Fibroblast of mammary gland (primary cell): ENCODE measurements at places on chromosomes 12 and 14.

- DNase-seq, result no peak
Measured at GRCh38 chr14:56887216-56887615, 76.9 kb upstream of the OTX2 start.

- DNase-seq, result no peak
Measured at GRCh38 chr12:13947276-13947946, 34.0 kb downstream of the GRIN2B start.

GRCh38 chr12:76820888-76821482 lies 57.1 kb downstream of the ZDHHC17 start:
- DNase-seq, result peak; percentile 40

DNA sequence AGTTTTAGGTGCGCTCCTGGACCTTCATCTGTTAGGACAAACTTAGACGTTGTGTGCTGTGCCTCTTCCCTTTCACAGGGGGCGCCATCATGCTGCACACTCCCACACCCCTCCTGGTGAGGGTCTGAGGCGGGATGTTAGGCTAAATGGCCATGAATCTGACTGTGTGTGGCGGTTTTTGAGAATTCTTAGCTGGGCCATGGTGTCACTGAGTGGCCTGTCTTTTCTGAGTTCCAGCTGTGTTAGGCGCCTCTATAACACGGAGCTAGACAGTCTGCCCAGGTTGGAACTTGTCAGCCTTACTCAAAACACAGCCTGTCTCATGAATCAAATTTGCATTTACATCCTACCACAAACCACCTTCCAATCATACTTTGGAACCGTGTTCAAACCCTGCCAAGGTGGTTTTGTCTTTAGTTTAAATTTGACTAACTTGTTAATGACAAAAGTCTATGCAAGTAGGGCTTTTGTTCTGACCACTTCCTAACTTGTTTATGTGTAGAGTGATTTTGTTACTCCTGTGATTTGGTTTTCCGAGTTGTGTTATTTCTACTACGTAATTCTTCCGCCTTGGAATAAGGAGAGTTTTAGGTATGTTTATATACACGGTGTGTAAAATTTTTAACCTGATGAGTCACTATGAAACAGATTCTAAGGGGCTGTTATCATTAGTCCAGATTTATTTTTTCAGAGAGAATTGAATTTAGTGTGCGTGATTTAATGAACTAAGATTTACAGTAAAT lies 19.6 kb downstream of the ACVR1B start:
- peak; percentile 31 for DNase-seq

DNA sequence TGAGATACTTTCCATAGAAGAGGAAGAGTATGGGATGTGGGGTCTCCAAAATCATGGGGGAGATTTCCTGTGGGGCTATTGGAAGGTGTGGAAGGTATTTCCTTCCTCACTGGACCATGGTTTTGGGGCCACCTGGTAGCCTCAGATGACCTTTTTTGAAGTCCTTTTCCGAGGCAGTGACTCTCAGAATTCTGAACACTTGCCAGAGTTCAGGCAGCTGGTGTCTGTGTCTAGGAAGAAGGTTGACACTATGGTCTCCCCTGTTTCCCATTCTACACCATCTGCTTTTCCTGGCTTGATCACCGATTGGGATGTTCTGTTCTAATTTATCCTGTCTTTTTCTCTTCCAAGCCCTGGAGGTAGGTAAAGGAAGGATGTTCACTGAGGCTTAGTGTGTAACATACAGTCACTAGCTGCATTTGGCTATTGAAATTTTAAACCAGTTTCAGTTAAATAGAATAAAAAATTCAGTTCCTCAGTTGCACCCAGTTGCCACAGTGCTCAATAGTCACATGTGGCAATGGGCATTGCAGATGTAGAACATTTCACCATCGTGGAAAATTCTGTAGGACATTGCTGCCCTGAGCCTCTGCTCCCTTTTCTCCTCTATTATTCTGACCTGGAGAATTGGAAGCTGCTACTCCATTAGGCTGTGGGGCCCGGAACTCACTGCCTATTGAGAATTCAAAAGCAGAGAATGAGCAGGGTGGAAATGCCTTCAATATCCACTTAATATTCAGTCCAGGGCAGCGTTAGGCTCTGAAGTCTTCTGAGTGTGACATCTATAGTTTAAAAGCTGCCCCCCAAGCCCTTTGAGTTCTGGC lies 11.0 kb upstream of the PLEKHG3 start:
- no peak for DNase-seq

DNA sequence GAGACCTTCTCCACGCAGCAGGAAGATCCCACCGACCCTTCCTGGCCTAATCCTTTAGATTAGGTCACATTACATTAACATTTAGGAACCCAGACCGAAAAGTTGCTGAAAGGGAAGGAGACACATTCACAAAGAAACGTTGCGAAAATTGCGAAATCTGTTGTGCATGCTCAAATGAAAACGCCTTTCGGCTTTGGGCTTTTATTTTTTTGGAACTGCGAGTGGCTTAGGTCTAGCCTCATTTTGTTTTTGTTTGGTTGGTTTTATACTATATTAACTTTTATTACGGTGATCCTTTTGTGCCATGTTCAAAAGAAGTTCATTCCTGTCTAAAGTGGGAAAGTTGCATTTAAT lies 1.5 kb downstream of the MYF6 start:
- DNase-seq, result peak; percentile 7

GRCh38 chr14:85054178-85054577 lies 475.8 kb upstream of the FLRT2 start:
- DNase-seq, result no peak

DNA sequence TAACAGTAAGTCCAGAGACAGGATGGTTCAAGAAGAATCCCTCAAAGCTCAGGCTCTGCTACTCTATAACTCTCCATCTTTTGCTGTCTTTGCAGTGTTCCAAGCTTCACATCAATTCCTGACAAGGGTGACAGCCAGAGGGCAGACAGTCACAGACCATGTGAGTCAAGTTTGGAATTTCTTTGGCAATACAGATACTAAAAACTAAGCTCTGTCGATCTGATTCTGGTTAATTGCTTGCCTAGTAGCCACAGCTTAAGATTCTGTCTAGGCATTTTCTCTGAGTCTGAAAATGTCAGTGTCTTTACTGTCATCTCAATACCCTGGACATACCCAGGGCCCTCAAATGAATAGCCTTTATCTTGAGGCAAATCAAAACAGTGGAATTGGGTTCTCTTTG lies 153.7 kb downstream of the CEP128 start:
- DNase-seq, result no peak

DNA sequence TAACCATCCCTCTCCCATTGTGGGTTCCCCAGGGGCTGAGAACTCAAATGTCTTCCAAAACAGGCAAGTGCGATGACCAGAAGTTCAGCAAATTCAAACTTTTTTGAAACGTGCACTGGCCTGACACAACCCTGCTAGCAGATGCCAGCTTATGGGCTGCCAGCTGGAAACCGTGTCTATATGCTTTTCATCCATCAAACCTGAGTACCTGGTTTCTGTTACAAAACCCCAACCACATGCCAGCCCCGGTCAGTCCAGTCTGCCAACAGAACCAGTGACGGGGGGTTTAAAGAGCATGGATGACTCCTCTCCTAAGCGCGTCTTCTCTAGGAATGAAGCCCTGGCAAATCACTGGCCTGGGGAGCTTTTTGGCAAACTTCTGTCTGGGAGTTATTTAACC lies 189.7 kb downstream of the TTC7B start:
- DNase-seq, result no peak

GRCh38 chr12:128916425-128916824 lies 63.1 kb downstream of the GLT1D1 start:
- DNase-seq, result no peak

DNA sequence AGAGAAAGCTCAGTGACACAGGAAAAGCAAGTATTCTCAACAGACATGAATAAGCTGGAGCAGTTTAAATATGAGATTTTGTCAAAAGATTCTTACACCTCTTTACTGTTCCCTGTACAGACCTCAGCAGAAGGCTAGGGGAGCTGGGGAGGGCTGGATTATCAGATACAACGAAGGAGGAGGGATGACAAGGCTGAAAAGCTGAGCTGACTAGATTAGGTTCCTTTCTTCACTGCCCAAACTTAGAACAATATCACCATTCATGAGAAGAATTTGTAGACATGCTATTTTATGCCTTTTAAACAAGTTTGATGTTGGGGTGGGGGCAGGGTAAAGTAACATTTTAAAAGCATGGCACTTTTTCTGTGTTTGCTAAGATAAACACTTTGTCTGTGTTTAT lies 611.1 kb downstream of the AACS start:
- no peak for DNase-seq

- no peak for DNase-seq
Measured at GRCh38 chr12:123278101-123278627, 6.5 kb upstream of the CDK2AP1 start.

DNA sequence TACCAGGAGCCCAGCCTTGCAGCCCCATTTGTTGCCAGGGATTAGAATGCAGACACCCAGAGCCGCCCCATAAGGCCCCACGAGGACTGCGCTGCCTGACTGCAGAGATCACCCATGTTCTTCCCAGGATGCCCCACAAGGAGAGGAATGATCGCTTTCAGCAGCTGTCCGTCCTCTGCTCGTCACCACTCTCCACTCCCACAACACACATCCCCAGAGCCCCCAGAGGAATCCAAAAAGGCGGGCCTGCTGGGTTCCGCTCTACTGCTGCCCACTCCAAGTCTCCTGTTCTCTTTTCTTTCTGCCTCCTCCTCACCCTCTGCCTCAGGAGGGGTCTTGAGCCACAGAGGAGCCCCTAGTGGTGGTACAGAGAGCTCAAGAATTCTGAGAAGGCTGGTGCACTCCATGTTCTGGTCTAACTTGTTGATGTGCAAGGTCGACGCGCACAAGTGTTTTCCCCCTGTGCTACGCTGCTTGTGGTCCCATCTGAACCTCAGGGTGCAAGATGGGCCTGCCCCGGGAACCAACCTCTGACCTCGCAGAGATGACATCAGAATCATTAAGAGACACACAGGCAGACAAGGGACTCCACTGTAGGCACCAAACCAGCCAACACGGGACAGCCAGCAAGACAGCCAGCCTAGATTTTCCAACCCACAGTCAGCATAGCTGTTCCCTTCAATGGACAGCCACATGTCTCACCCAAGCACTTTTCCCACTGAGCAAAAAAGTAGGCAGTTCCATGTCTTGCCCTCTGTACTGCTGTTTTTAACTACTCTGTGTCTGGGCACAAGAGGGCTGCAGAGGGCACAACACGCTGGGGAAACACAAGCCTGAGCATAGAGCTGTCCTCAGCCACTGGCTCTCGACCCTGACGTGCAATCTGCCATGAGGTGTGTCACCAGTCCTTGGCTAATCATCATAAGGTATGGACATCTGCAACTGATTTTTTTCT lies 29.9 kb downstream of the PXN start:
- peak; percentile 46 for DNase-seq

DNA sequence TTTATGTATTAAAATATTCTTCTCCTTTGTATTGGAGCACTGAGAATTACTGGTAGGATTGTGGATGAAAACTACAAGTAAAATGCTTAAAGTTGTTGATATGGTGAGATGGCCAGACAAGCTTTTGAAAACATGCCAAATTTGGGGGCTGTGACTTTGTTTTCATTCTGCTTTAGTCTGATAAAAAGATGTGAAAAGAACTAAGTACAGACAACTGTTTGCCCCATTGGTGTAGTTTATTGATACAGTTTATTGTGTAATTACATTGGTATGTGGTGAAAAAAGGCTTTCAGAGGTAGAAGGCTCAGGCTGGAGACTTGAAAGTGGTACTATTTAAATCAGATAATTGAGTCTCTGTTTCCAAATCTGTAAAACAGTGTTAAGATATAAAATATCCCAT lies 746.8 kb downstream of the DIO2 start:
- no peak for DNase-seq

GRCh38 chr12:40324261-40324660 lies 99.5 kb downstream of the LRRK2 start:
- no peak for DNase-seq

- no peak for DNase-seq
Measured at GRCh38 chr12:9741726-9742125, 8.8 kb upstream of the CLECL1 start.

GRCh38 chr14:100432652-100433427 lies 109.7 kb downstream of the SLC25A47 start:
- no peak for DNase-seq

DNA sequence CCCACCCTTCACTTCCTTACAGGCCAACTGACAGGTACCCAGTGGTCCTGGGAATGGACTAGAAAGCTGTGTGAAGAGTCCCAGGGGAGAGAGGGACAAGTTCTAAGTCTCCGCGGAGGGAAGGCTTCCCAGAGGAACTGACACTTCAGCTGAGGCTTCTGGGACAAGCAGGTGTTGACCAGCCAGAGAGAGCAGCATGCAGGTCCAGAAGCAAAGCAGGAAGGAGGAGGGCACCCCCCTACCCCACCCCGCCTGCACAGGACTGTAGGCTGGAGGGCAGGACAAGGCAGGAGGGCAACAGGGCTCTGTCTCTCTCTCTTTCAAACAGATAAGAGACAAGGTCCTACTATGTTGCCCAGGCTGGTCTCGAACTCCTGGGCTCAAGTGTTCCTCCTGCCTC lies 58.2 kb upstream of the CORO1C start:
- DNase-seq, result no peak

DNA sequence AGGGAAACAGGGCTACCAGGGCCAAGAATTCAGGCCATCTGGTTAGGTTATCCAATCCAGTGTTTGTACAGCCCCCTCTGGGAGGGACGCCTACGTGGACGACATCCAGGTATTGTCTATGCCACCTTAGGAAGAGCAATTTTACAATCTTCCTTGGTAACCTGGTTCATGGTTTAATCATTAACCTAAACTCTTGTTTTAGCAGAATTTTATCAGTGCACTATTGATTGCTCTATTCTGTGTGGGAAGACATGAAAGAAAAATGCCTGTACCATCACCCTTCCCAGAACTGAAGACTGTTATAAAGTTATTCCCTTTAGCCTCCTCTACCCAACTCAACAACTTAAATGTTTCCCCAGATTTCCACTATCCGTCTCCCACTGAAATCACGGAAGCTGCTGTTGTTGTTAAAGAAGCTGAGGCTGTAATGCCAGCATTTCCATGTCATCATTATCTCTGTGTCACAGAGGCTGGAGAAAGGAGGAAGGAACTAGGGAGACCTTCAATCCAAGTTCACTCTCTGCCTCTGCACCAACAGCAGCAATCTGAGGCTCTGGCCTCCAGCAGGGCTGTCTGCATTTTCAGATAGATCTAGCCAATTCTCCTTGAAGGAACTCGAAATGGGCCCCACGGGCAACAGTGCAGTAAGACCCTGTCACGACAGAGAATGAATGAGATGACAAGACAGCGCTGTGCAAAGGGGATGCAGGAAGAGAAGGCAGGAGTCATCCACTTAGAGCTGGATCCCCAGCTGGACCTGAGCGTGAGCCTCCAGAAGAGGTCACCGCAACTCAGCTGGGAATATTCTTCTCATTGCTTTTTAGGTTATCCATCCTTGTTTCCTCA lies 183.4 kb upstream of the GZMB start:
- DNase-seq, result peak; percentile 46

DNA sequence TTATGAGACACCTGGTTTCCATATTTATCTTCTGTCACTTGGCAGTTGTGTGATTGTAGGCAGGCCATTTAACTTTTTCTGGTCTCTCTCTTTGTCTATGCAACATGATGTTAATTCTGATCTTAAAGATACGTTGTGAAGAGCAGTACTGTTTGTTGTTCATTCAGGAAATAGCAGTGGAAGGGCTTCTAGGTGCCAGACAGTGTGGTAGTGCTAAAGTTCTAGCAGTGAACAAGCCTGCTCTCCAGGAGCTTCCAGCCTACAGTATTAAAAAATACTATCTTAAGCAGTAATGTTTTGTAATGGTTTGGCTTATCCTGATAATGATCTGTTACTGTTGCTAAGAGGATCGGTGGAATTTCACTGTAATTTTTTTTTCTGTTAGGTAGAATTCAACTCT lies 15.2 kb downstream of the NAA30 start:
- DNase-seq, result no peak
